CD4-positive, CD25-positive, alpha-beta regulatory T cell (primary cell): ENCODE measurements at places on chromosomes 16 and 17.

- H3K27ac ChIP-seq: no peak overlapping the region
- no peak for DNase-seq
- H3K27me3 ChIP-seq: no peaks in the 10 kb centered on the region
- H3K36me3 ChIP-seq: peaks cover 58% of the 10 kb centered on the region
- no peak overlapping the region for H3K4me3 ChIP-seq
- H3K4me1 ChIP-seq: no peaks in the 10 kb centered on the region
These were observed 36.7 kb downstream of the KIAA0753 start for GRCh38 chr17:6603744-6604325.

DNA sequence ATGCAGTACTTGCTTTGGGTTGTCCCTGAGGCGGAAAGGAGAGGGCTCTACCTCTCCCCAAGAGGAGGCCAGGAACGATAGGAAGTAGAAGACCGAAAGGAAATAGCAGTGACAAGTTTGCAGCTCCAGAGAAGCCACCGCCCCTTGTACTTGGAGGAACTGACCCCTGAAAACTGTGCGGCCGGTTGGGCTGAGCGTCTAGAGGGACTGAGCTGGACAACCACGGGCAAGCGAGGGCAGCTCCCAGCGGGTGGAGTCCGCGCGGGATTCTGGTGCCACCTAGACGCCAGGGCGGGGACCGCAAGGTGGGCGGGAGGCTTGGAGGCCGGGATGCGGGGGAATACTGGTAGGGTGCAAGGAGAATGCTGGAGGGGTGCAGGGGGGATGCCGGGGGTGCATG is 1.3 kb upstream of the SLC6A4 start:
- peaks cover 19% of the 10 kb centered on the region for H3K4me1 ChIP-seq
- H3K27me3 ChIP-seq: peaks cover 29% of the 10 kb centered on the region
- no peak overlapping the region for H3K4me3 ChIP-seq
- H3K27ac ChIP-seq: no peak overlapping the region

DNA sequence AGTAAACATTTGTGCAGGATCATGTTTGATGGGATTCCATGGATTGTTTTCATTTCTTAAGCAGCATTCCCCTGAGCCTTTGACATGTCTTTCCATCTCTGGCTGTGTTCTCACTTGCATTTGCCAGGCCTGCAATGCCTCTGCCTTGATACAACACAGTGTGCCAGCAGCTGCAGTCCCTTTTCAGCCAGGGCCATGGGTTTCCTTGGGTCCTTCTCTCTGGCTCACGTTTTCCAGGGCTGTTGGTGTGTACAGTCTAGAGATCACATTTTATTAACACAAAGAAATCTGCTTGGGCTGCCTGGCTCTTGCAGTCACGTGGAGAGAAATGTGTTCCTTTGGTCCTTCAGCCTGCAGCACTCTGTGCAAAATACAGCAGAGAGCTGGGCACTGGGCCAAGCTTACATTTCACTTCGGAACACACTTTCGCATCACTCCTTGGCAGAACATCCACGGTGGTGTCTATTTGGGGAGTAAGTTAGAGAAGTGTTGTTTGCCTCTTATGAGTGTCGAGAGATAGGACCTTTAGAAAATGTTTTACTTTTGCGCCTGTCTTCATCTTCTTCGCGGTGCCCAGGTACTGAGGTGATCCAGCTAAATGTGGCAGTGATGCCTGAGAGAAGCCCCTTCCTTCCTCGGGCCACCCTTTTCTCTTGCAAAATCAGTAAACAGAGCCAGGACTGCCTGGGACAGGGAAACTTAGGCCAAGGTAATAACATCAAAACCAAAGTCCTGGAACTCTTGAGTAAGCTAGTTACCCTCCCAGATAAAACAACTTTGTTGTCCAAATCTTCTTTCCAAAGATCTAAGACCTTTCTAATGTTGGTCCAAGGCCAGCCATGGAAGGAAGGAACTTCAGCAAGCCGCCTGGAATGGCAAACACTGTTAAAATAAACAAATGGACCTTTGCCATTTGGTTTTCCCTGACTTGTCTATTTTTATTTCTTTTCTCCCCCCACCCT is 20.9 kb downstream of the HLF start:
- H3K36me3 ChIP-seq: no peaks in the 10 kb centered on the region
- no peak for DNase-seq
- no peak overlapping the region for H3K4me3 ChIP-seq
- H3K27ac ChIP-seq: no peak overlapping the region

DNA sequence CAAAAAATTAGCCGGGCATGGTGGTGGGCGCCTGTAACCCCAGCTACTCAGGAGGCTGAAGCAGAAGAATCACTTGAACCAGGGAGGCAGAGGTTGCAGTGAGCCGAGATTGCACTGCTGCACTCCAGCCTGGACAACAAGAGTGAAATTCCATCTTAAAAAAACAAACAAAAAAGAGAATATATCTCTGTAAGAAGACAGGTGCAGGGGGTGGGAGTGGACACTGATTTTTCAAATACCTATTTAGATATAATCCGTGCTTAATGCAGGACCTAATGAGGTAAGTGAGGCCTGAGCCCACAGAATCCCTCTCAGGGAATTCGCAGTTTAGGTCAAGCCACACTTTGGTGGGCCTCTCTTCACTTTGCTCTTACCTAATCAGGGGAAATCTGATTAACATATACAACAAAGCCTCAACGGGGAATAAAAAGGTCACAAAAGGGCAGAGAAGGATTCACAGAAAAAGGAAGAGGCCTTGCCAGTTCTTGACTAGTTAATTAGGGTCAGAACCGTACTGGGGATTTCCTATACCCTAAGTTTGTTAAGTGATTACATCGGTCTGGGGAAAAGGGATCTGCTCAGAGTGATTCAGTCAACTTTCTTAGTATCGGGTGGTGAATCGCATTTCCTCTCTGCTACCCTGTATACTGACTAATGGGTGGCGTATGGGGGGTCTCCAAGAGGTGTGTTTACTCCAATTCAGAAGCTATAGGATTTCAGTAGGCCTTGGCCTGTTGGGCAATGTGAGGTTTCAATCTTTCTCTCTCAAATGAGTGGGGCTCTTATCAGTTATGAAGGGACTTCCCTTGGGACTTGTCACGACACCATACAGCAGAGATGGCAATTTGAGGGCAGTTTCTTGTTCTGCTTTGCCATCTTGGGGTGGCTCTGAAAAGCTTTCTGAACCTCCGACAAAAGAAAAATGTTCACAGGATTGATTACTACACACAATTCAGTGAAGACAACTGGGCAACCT is 1.9 kb upstream of the NFAT5 start:
- H3K4me1 ChIP-seq: peaks cover 34% of the 10 kb centered on the region
- peak; percentile 75 for DNase-seq
- peak overlapping the region; percentile 95 for H3K4me3 ChIP-seq
- H3K27me3 ChIP-seq: no peaks in the 10 kb centered on the region
- H3K36me3 ChIP-seq: no peaks in the 10 kb centered on the region
- peak overlapping the region; percentile 88 for H3K27ac ChIP-seq

- no peak for DNase-seq
- no peak overlapping the region for H3K27ac ChIP-seq
- no peak overlapping the region for H3K4me3 ChIP-seq
- H3K4me1 ChIP-seq: no peaks in the 10 kb centered on the region
These were observed 102.2 kb upstream of the IRX6 start for GRCh38 chr16:55221836-55222235.

GRCh38 chr17:28579526-28579925 is 2.8 kb upstream of the ALDOC start:
- no peak for DNase-seq
- H3K36me3 ChIP-seq: peaks cover 11% of the 10 kb centered on the region
- peaks cover 12% of the 10 kb centered on the region for H3K4me1 ChIP-seq
- H3K27ac ChIP-seq: no peak overlapping the region
- no peaks in the 10 kb centered on the region for H3K27me3 ChIP-seq

- H3K27ac ChIP-seq: no peak overlapping the region
- no peak for DNase-seq
- no peak overlapping the region for H3K4me3 ChIP-seq
- H3K36me3 ChIP-seq: peaks cover 96% of the 10 kb centered on the region
- no peaks in the 10 kb centered on the region for H3K4me1 ChIP-seq
These were observed 27.0 kb downstream of the CEP95 start for GRCh38 chr17:64533784-64534183.

DNA sequence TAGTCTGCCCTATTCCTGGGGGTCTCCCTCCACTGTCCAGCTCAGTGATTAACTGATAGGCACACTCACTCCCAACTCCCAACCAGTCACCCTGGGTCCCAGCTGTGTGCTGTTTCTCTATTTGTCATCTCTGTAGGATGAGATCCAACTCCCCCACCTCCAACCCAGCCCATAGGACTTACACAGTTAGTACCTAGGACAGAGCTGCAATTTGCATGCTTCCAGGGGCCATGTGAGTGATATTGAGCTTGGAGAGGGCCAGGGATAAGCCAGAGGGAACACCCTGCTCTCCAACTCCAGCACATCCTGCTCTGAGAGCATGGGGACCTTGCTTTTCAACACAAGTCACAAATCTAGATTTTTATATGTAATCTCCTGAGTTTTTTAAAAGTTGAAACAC is 8.8 kb downstream of the C17orf113 start:
- no peak overlapping the region for H3K4me3 ChIP-seq
- no peak for DNase-seq
- H3K27ac ChIP-seq: no peak overlapping the region
- H3K4me1 ChIP-seq: no peaks in the 10 kb centered on the region
- H3K36me3 ChIP-seq: no peaks in the 10 kb centered on the region

- no peak for DNase-seq
- peaks cover 4% of the 10 kb centered on the region for H3K4me1 ChIP-seq
- no peak overlapping the region for H3K4me3 ChIP-seq
- no peak overlapping the region for H3K27ac ChIP-seq
- no peaks in the 10 kb centered on the region for H3K27me3 ChIP-seq
These were observed 12.0 kb downstream of the CORO7 start for GRCh38 chr16:4404247-4404966.
